ENCODE measurements at places on chromosomes 7 and 10. TPM values are rescaled to one million over a fixed set of nuclear protein-coding genes. Genes with fewer than 3 reads are reported as not detected.

GRCh38 chr7:55475855-55476803, 96.2 kb downstream of the VOPP1 start:
- H3K36me3 ChIP-seq: peaks cover 19% of the 10 kb centered on the region
- DNase-seq: peak; percentile 11
- peak overlapping the region; percentile 8 for H3K27ac ChIP-seq

DNA sequence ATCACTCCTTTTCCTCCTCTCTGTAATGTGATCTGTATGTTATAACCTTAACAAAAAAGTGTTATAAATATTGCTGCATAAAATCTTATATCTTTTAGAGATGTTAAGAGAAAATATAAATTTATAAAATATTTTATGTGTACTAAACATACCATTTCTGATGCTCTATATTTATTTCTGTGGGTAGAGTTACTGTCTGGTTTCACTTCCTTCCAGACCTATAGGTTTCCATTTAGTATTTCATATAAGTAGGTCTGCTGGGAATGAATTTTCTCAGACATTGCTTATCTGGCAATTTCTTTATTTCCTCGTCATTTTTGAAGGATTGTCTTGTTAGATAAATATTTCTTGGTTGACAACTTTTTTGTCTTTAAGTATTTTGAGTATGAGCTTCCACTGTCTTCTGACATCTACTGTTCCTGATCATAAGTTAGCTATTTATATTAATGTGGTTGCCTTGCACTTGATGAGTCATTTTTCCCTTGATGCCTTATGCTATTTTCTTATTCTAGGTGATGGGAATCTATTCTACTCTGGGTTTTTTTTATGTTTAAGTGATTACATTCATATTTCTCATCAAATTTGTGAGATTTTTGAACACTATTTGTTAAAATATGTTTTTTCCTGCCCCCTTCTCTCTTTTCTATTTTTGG, 11.2 kb upstream of the THSD7A start:
- no peak for DNase-seq
- H3K27ac ChIP-seq: no peak overlapping the region
- no peak overlapping the region for H3K4me3 ChIP-seq
- no peaks in the 10 kb centered on the region for H3K27me3 ChIP-seq
- no peaks in the 10 kb centered on the region for H3K36me3 ChIP-seq
- no peaks in the 10 kb centered on the region for H3K4me1 ChIP-seq

DNA sequence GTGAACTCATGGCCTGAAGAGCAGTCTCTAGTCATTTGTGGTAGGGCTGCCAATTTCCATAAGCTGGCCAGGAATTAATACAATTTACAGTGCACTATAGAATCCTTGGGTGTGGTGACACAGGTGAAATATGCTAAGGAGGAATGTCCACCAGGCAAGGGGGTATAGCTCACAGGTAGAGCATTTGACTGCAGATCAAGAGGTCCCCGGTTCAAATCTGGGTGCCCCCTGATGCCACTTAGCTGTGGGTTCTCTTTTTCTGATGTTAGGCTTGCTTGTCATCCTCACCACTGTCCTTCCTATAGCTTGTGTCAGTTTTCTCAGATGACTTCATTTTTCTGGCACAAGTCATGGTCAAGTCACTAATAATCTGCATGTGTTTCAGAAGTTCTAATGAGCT, 108.7 kb downstream of the ZNF467 start:
- no peak for DNase-seq
- H3K4me3 ChIP-seq: no peak overlapping the region
- H3K27me3 ChIP-seq: peaks cover 51% of the 10 kb centered on the region
- peaks cover 2% of the 10 kb centered on the region for H3K4me1 ChIP-seq
- H3K36me3 ChIP-seq: no peaks in the 10 kb centered on the region

GRCh38 chr7:47405921-47406800, 175.8 kb downstream of the TNS3 start:
- H3K4me3 ChIP-seq: no peak overlapping the region
- no peaks in the 10 kb centered on the region for H3K27me3 ChIP-seq
- no peaks in the 10 kb centered on the region for H3K36me3 ChIP-seq
- H3K27ac ChIP-seq: no peak overlapping the region

GRCh38 chr10:108052981-108053380, 888.5 kb upstream of the SORCS1 start:
- no peaks in the 10 kb centered on the region for H3K4me1 ChIP-seq
- H3K4me3 ChIP-seq: no peak overlapping the region
- H3K27ac ChIP-seq: no peak overlapping the region
- no peaks in the 10 kb centered on the region for H3K36me3 ChIP-seq

MYO1G gene
- 572 TPM for total RNA-seq

FFAR4 gene
- not detected for total RNA-seq

- no peaks in the 10 kb centered on the region for H3K27me3 ChIP-seq
- no peak overlapping the region for H3K27ac ChIP-seq
- H3K36me3 ChIP-seq: no peaks in the 10 kb centered on the region
- DNase-seq: no peak
Observed at GRCh38 chr10:132386419-132386831, 10.6 kb upstream of the PWWP2B start.

Data from activated CD4-positive, alpha-beta memory T cell treated with anti-CD3 and anti-CD28 coated beads, Interleukin-2, amount 10 ng/mL, durations not matched to agents 7 days and 5 days (primary cell).